Caco-2 (cell line): ENCODE measurements at places on chromosomes 1 and 21.

- H3K27ac ChIP-seq, result no peak overlapping the region
- H3K4me3 ChIP-seq, result no peak overlapping the region
- no peak for DNase-seq
- no peaks in the 10 kb centered on the region; the same call in 1 of the 2 replicates for H3K36me3 ChIP-seq
Measured at GRCh38 chr1:56512724-56513494, 66.5 kb downstream of the PLPP3 start.

DNA sequence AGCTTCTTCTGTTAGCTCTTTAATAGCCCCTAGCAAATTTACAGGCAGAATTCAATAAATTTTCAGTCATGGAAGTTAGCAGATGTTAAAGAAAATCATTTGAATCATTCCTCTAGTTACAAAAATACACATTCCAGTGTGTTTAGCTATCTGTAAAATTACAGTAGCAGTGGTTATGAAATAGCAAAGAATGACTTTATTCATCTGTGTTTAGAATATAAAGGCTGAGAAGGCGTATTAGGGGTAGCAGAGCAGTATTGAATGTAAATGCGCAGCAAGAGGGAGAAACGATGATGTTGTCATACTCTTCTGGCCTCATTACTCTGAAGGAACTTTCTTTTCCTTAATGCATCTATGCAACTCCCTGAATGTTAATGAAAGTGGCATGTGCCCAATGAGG, 106.2 kb upstream of the CYYR1 start:
- H3K27me3 ChIP-seq, result no peaks in the 10 kb centered on the region
- H3K4me3 ChIP-seq, result no peak overlapping the region
- no peak overlapping the region for H3K27ac ChIP-seq

DNA sequence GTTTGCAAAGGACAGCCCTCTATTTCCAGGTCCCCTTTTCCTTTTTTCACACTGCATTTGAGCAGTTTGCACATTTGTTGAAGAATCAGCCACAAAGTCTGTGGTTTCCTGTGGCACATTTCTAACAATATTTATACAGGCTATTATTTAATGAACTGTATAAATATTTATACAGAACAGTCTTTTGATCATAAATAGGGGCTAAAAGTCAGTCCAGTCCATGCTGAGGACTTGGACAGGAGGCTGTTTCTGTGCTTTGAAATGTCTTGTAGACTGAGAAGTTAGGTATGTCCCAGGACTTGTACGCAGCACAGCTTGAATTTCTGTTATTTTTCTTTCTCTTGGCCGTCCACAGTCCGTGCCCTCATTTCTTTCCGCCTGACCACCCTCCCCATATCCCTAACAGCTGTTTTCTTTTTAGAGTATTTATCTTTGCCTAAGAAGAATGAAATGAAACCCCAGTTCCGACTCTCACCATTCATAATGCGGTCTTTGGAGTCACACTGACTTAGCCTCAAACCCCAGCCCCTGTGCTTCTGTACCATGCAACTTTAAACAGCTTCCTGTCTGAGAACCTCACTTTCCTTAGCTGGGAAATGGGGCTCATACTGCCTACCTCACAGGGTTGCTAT, 19.7 kb downstream of the FGGY start:
- no peaks in the 10 kb centered on the region for H3K36me3 ChIP-seq
- no peaks in the 10 kb centered on the region for H3K27me3 ChIP-seq
- H3K27ac ChIP-seq, result peak overlapping the region; percentile 51
- peaks cover 19% of the 10 kb centered on the region; the same call in 1 of the 2 replicates for H3K4me1 ChIP-seq
- DNase-seq, result no peak

DNA sequence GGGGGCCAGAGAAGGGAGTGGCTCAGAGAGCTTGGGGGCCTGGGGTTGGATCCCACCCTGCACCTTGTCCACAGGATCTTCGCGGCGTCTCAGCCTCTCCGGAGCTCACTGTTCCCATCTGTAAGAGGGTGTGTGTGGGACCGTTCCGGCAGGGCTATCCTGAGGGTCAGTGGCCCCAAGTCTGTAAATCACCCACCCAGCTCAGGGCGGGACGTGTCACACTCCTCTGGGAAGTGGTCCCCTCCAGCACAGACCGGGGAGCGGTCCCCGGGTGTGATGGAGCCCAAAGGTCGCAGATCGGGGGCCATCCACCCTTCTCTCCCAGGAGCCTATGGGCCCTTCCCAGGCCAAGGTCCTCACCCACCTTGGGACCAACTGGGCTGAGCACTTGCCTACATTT, 40.0 kb downstream of the KCNAB2 start:
- no peaks in the 10 kb centered on the region for H3K4me1 ChIP-seq
- H3K36me3 ChIP-seq, result no peaks in the 10 kb centered on the region
- no peak overlapping the region for H3K27ac ChIP-seq
- H3K4me3 ChIP-seq, result no peak overlapping the region
- H3K27me3 ChIP-seq, result no peaks in the 10 kb centered on the region; the same call in 1 of the 2 replicates

GRCh38 chr1:232894436-232894835, 56.0 kb upstream of the NTPCR start:
- 0 out of 2 replicates have a peak, but pooled peaks cover under 1% of the 10 kb centered on the region for H3K4me1 ChIP-seq
- no peak for DNase-seq
- H3K27ac ChIP-seq, result no peak overlapping the region
- no peak overlapping the region for H3K4me3 ChIP-seq
- H3K36me3 ChIP-seq, result no peaks in the 10 kb centered on the region
- no peaks in the 10 kb centered on the region for H3K27me3 ChIP-seq

- peaks cover 33% of the 10 kb centered on the region for H3K4me1 ChIP-seq
- no peak overlapping the region for H3K27ac ChIP-seq
- no peak overlapping the region for H3K4me3 ChIP-seq
- no peaks in the 10 kb centered on the region for H3K27me3 ChIP-seq
- no peaks in the 10 kb centered on the region for H3K36me3 ChIP-seq
- DNase-seq, result no peak
Measured at GRCh38 chr21:35525443-35525842, 476.3 kb upstream of the RUNX1 start.

GRCh38 chr1:214441119-214441518, 110.3 kb downstream of the PTPN14 start:
- H3K27me3 ChIP-seq, result no peaks in the 10 kb centered on the region
- H3K4me1 ChIP-seq, result peaks cover 77% of the 10 kb centered on the region
- H3K27ac ChIP-seq, result peak overlapping the region; percentile 63
- DNase-seq, result no peak
- H3K36me3 ChIP-seq, result no peaks in the 10 kb centered on the region; the same call in 1 of the 2 replicates

DNA sequence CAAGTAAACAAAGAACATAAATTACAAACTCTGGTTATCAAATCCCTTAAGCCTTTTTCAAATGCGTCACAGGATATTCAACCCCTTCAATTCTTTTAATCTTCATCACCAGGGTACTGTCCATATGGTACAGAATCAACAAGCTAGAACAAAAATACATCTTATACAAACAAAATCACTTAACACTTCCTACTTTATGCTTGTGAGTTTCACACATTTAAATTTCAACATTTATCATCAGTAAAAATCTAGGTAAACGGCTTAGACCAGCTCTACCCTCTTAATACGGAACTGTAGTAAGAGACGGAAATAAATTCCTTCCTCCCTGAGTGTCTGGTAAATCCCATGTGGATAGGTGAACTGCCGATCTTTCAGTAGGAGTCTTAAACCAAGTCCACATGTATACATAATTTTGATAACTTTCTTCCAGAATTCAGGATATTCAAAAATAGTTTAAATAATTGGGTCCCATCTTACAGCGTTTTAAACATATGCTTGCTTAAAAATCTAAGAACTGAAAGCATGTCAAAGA, 1.0 kb downstream of the CCDC181 start:
- no peak overlapping the region for H3K27ac ChIP-seq
- H3K4me3 ChIP-seq, result no peak overlapping the region
- H3K4me1 ChIP-seq, result no peaks in the 10 kb centered on the region
- H3K27me3 ChIP-seq, result no peaks in the 10 kb centered on the region
- H3K36me3 ChIP-seq, result no peaks in the 10 kb centered on the region

GRCh38 chr1:109383087-109383779, 14.5 kb downstream of the SORT1 start:
- H3K27me3 ChIP-seq, result no peaks in the 10 kb centered on the region
- DNase-seq, result peak; percentile 39
- peak overlapping the region; percentile 67 for H3K27ac ChIP-seq
- no peak overlapping the region for H3K4me3 ChIP-seq
- H3K4me1 ChIP-seq, result peaks cover 13% of the 10 kb centered on the region

- no peak overlapping the region for H3K4me3 ChIP-seq
- H3K36me3 ChIP-seq, result no peaks in the 10 kb centered on the region
- H3K27me3 ChIP-seq, result no peaks in the 10 kb centered on the region
- no peaks in the 10 kb centered on the region for H3K4me1 ChIP-seq
- DNase-seq, result no peak
Measured at GRCh38 chr1:246394121-246394520, 113.0 kb downstream of the SMYD3 start.

DNA sequence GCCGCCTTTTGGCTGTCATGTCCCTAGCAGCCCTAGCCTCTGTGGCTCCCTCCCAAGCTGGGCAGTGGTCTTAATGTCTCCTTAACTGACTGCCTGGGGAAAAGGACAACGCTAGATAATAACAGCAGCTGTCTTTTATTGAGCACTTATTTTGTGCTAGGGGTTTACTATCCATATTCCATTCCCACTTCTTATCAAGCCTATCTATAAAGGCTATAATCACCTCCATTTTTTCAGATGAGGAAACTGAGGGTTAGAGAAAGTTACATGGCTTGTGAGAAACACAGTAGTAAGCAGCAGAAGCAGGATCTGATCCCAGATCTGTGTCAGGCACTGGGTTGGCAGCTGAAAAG, 6.2 kb downstream of the SH3BGRL3 start:
- H3K4me1 ChIP-seq, result peaks cover 13% of the 10 kb centered on the region
- H3K4me3 ChIP-seq, result no peak overlapping the region
- H3K36me3 ChIP-seq, result no peaks in the 10 kb centered on the region; the same call in 1 of the 2 replicates
- H3K27me3 ChIP-seq, result no peaks in the 10 kb centered on the region
- H3K27ac ChIP-seq, result no peak overlapping the region

- H3K27me3 ChIP-seq, result no peaks in the 10 kb centered on the region
- H3K4me1 ChIP-seq, result no peaks in the 10 kb centered on the region
- no peaks in the 10 kb centered on the region for H3K36me3 ChIP-seq
- no peak for DNase-seq
- no peak overlapping the region for H3K27ac ChIP-seq
Measured at GRCh38 chr1:196738730-196739129, 35.9 kb upstream of the CFHR3 start.

GRCh38 chr1:226711976-226712741, 26.9 kb downstream of the ITPKB start:
- H3K36me3 ChIP-seq, result no peaks in the 10 kb centered on the region
- H3K4me3 ChIP-seq, result no peak overlapping the region
- no peak for DNase-seq

DNA sequence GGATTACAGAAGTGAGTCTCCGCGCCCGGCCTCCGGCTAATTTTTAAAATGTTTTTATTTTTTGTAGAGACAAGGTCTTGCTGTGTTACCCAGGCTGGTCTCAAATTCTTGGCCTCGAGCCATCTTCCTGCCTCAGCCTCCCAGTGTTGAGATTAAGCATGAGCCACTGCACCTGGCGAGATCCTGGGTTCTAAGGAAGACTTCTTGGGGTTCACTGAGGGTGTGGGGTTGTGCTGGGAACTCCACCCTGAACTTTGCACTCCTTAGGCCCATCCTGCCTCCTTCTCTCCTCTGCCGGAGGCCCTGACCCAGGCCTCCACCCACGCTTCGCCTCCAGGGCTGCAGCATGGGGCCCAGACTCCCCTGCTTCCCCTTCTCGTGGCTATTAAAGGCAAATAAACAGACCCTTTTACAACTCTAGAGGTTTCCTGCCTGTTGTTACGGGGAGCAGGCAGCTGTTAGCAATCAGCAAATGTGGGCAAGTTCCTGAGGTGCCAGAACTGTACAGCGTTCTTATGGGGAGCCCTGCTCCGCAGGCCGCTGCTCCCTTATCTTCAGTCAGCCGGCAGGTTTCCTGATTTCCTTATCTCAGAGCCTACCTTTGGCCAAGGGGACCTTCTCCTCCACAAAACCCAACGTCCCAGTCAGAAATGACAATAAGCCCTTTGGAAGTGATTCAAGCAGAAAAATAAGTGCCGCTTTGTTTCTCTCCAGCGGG, 41.0 kb upstream of the LIN9 start:
- DNase-seq, result no peak
- no peaks in the 10 kb centered on the region; the same call in 1 of the 2 replicates for H3K36me3 ChIP-seq
- peaks cover 13% of the 10 kb centered on the region; the same call in 1 of the 2 replicates for H3K4me1 ChIP-seq

DNA sequence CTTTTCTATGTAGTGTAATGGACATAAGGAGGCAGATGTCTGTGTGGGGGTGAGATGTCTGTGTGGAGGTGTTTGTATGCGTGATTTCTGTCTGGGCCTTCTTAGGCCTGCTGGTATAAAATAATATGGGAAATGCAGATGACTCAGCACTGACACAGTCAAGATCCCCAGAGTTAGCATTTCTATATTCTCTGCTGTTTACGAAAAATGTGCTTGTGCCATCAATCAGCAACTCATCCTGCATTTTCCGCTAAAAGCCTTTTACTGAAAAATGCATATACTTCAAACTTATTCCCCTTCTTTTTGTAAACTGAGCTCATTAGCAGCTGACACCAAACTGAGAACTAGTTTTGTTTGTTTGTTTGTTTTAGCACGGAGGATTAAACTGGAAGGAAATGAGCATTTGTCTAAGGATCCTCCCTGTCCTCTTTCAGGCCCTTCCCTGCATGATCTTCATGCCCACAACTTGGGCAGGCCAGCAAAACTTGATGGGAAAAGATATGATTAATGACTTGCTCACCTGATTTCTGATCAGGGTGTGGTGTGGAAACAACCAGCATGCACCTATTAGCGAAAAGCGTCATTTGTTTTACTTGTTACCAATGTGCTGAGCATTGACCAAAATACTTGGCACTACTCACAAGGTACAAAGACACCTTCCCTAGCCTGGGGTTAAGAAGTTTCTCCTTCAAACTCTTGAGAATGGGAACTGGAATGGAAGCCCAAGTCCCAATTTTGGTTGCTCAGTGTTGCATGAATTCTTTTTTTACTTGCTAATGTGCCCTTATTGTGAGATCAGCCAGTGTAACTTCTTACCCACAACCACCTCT, 77.4 kb downstream of the NDUFS5 start:
- H3K4me3 ChIP-seq, result no peak overlapping the region
- peaks cover 11% of the 10 kb centered on the region; the same call in 1 of the 2 replicates for H3K4me1 ChIP-seq
- no peaks in the 10 kb centered on the region for H3K27me3 ChIP-seq
- H3K27ac ChIP-seq, result no peak overlapping the region

DNA sequence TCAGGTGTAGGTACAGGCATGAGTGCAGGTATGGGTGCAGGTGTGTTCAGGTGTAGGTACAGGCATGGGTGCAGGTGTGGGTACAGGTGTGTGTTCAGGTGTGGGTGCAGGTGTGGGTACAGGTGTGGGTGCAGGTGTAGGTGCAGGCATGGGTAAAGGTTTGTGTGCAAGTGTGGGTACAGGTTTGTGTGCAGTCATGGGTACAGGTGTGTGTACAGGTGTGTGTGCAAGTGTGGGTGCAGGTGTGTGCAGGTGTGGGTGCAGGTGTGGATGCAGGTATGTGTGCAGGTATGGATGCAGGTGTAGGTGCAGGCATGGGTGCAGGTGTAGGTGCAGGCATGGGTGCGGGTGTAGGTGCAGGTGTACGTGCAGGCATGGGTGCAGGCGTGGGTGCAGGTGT, 79.4 kb upstream of the ACTL8 start:
- H3K27me3 ChIP-seq, result no peaks in the 10 kb centered on the region
- H3K36me3 ChIP-seq, result no peaks in the 10 kb centered on the region
- no peak for DNase-seq

GRCh38 chr1:232841823-232842565, 36.8 kb downstream of the MAP10 start:
- no peak overlapping the region for H3K27ac ChIP-seq
- no peak for DNase-seq
- no peaks in the 10 kb centered on the region for H3K27me3 ChIP-seq
- H3K36me3 ChIP-seq, result no peaks in the 10 kb centered on the region
- H3K4me3 ChIP-seq, result no peak overlapping the region
- peaks cover 6% of the 10 kb centered on the region for H3K4me1 ChIP-seq

GRCh38 chr1:20496241-20496661, 10.2 kb upstream of the CAMK2N1 start:
- DNase-seq, result no peak
- no peaks in the 10 kb centered on the region for H3K27me3 ChIP-seq
- H3K27ac ChIP-seq, result peak overlapping the region; percentile 55
- no peaks in the 10 kb centered on the region for H3K4me1 ChIP-seq
- H3K4me3 ChIP-seq, result no peak overlapping the region
